MCF 10A (cell line): ENCODE measurements at places on chromosomes 12 and 14. TPM values are rescaled to one million over a fixed set of nuclear protein-coding genes. Genes with fewer than 3 reads are reported as not detected.

GRCh38 chr12:106954462-106955376 lies 988 bp upstream of the TMEM263 start:
- DNase-seq = no peak
- H3K4me1 ChIP-seq = peaks cover 9% of the 10 kb centered on the region
- H3K36me3 ChIP-seq = peaks cover 6% of the 10 kb centered on the region

Gene CLEC2D
- total RNA-seq = 5.1 and 6.7 TPM in 2 replicates

Gene IFNG
- not detected in 2 replicates for total RNA-seq

Gene ANP32D
- total RNA-seq = not detected in 2 replicates

DNA sequence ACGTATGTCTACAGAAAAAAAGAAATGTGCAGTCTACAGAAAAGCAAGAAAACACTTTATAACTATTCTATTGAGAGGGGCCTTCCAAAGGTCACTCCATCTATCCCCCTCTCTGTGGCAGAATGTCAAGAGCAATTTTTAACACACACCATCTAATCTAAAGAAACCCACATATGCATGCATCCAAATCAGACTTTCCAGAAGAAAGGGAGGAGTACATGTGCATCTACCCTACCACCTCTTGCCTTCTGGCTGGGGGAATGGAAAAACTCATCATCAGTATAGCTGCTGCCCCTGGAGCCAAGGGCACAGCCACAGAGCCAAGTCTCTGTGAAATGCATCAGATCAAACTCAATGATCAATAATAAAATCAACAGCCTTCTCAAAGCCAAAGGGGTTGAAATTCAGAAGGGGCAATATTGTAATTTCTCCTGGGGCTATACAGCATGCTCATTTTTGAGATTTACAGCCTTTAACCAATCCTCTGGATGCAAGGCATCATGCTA lies 63.9 kb downstream of the ANO2 start:
- no peaks in the 10 kb centered on the region for H3K36me3 ChIP-seq
- DNase-seq = no peak
- no peak overlapping the region for H3K27ac ChIP-seq
- H3K4me1 ChIP-seq = no peaks in the 10 kb centered on the region
- no peak overlapping the region for H3K4me3 ChIP-seq

Gene SLC6A13
- 0.72 and 1.3 TPM in 2 replicates for total RNA-seq

Gene KRT3
- total RNA-seq = not detected in 2 replicates

Gene PPP1R36
- total RNA-seq = 0.47 TPM in 1 of 2 replicates, not detected in the other
